ENCODE measurements at places on chromosomes 4 and X.

DNA sequence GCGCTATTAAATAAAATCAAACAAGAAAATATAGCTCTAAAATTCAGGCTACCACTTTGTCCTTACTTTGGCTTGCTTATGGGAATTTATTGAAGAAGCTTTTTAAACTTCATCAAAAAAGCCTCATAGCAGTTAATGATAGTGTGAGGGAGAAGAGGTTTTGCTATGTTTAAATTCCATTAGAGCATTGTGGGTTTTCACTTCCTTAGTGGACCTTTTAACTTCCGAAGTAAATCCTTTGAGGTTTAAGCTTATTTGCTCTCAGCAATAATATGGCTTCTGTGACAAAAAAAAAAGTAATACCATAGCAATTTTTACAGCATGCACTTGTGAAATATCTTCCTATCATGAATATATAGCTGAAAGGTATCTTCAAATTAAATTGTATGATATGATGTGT lies 120.2 kb upstream of the NDST4 start:
- no peak for DNase-seq

- no peak for DNase-seq
Measured at GRCh38 chr4:40682290-40683101, 52.8 kb upstream of the RBM47 start.

DNA sequence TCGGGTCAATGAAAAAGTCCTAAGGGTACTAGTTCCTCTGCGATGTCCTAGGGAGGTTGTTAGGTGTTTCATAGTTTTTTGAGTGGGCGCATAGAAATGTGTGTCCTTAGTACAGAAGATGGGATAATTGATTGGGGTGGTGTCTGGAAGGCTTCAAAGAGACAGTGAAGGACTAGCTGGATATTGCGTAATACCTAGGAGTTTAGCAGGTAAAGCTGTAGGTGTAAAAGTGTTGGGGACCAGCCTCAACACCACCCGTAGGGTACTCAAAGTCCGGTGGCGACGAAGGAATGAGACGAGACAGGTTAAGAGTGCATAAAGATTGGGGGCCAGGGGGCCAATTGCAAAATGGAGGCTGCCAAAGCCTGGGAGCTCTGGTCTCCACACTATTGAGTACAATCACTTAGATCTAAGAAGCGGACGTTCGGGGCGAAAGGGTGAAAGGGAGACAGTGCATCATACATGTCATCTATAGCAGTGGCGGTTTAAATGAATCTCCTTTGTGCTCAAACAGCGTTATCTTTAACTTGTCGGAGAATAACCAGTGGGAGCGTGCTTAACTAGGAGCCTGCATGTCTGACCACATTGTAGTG lies 1.0 kb downstream of the TRMT44 start:
- DNase-seq, result no peak

DNA sequence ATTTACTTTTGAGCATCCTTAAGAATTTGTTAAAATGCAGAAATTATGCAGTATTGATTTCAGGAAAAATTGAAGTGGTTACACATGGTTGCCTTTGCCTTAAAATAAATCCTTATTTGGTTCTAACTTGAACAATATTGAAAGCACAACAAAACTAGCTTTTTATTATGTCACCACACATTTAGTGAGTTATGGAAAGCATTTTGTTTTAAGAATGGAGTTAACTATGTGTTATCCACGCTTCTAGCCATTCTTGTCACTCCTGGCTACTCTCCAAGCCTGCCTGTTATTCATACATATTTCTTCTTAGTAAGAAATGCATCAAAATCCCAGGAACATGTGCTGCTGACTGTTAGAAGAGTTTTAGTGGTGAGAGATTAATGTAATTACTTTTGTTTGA lies 73.9 kb downstream of the FAT4 start:
- no peak for DNase-seq

- DNase-seq, result no peak
Measured at GRCh38 chrX:35819241-35819640, 21.1 kb downstream of the MAGEB16 start.

DNA sequence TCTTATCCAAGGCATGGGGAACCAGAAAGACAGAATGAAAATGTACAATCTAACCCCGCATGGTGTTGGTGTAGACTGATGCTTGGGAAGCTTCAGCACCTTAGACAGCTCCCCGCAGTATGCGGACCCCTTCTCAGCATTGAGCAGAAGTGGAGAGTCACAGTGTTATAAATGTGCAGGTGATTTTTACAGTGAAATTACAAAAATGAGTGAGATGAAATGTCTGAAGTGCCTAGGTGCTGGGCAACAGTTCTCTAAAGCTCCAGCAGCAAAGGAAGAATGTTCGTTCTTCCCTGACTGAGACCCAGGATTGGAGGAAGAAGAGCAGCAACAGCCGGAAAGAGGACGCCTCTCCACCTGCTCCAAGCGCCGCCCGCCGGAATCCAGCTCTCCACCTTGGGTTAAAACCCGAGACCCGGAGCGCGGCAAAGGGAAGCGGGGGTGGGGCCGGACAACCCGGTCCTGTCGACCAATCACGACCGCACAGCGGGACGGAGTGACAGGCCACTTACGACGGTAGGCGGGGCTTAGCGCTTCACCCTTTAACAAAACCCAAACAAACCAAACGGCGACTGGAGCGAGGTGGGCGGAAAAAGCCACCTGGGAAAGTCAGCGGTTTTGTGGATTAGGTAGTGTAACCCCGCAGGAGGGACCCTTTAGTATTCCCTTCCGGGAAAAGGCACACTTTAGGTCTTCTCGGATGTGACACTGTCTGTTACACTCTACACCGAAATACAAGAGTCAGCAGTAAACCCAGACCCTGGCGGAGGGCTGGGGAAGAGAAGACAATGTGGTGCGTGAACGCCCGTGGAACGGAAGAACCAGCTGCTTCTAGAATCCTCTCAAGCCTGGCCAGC lies at the start of gene GLRA3:
Gene GLRA3 (minus strand): TSS at position 403 of the 857 bp plus-strand sequence. CDS start 436 bp downstream, outside the sequence.
- DNase-seq, result peak; percentile 33
